ENCODE measurements at places on chromosomes 1 and 21.

- peak; percentile 32 for DNase-seq
Measured at GRCh38 chr1:206923009-206923960, 1.5 kb upstream of the FCMR start.

- DNase-seq, result no peak
Measured at GRCh38 chr1:185864889-185865517, 130.8 kb downstream of the HMCN1 start.

DNA sequence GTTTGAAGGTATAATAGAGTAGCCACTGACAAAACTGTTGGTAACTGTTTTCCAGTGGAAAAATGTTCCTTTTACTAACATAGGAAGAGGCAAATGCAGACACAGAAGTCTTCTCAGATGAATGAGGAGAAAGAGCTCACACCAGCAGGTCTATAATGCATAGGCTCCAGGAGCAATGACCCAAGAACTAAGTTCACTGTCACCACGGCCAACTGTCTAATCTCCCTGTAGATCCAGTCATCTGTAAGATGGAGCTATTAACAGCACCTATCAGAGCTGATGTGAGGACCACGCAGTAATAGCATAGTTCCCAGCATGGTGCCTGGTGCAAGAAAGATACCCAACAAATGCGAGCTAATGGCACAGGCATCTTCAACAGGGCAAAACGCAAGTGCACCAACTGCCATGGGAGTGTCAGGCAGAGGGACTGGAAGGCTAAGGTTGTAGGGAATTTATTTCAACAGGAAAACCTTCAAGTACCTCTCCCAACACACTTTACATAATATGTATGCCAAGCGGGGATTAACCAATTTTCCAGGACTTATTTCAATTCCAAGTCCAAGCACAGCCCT, 12.9 kb downstream of the GNB1 start:
- no peak for DNase-seq

DNA sequence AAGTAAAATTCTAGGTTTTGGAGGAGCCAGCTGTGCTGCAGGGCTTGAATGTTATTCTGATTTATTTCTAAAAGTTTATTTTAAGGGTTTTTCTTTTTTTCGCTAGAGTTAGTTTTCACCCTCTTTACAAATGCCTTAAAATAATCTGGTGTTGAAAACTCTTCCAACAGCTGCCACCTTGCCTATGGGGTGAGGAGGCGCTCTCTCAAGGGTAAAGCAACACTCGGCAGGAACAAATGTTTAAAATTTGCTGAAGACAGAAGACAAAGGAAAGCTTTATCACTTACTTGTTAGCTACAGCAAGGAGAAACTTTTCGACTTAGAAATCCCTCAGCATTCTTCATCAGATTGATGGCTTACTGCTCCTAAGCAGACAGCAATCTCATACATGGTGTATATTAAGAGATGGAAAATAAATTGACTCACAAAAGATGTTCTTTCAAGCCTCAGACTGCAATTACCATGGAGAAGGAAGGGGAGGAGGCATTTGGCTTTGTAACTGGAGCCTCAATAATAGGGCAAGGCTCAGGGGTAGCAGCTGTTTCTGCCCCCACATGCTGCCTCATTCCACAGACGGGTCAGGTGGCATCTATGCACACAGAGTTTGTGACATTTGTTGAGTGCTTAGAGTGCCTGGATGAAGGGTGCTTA, 79.8 kb upstream of the RALGPS2 start:
- no peak for DNase-seq

DNA sequence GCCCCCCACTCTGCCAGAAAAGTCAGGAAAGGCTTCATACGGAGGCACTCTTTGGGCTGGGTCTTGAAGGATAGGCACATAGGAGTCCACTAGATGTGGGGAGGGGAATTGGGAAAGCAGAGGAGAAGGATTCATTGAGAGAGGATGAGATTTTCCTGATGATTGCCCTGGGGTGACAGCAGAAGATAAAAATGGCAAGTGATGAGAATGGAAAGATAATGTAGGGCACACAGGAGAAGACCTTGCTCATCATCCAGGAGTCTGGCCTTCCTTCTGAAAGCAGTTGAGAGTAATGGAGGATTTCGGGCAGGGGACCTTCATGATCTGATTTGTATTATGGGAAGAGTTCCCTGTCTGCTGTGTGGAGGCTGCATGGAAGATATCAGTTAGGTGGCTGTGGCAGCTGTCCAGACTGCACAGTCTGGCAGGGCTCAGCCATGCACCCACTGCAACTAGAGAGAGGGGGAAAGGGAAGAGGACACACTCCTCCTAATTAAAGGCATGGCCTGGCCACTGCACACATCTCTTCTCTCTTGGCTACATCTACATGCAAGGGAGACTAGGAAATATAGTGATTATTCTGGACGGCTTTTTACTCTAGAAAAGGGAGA, 9.6 kb upstream of the FABP3 start:
- DNase-seq, result peak; percentile 41

DNA sequence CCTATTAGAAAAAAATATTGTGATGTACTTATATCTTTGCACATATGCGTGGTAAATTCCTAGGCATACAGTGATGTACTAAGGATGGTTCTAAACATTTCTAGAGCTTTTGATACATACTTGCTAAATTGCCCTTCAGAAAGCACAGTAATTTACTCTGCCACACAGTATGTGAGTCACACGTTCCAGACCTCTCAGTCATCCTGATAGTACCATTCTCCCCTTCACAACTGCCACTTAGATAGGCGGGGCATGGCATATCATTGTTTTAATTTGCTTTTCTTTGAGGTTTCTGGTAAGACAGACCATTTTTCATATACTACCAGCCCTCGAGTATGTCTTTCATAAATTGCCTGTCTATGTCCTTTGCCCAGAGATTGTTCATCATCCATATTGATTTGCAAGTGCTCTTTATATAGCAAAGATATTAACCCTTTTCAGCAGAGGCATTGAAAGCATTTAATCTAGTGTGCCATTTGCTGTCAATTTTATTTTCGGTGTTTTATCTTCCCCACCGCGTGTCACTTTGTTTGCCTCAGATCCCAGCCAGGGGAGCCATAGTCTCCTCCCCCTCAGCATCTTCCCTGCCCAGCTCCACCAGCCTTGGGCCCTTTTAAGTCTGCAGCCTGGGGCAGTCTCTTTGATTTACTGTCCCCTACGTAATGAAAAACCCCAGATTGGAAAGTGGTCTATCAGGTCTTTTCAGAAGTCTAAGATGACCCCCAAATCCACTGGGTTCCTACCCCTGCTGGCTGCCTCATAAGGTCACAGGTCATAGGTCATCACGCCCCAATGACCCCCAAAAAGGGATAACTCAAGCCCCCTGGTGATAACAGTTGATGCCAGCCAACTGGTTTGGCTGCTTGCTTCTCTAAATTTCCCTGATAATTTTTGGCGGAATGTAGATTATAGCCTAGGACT, 11.8 kb upstream of the PAX7 start:
- no peak for DNase-seq

- no peak for DNase-seq
Measured at GRCh38 chr1:224499204-224499603, 64.6 kb upstream of the WDR26 start.

DNA sequence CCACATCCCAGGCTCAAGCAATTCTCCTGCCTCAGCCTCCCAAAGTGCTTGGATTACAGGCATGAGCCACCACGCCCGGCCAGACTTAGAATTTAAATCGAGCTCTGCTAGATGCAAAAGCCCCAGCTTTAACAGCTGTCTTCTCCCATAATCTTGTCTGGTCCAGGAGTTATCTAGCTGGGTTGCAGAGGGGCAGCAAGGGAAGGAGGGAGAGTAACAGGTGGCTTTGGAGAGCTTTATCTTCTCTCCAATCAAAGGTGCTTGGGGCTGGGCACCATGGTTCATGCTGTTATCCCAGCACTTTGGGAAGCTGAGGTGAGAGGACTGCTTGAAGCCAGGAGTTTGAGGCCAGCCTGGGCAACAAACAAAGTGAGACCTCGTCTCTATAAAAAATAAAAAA, 3.9 kb downstream of the RHBG start:
- DNase-seq, result no peak

GRCh38 chr1:59678493-59679228, 136.1 kb upstream of the HOOK1 start:
- DNase-seq, result no peak

- DNase-seq, result no peak
Measured at GRCh38 chr1:107776900-107777663, 187.9 kb downstream of the VAV3 start.
